ENCODE measurements at places on chromosomes 2 and 18.

GRCh38 chr2:99659874-99660273 is 170.1 kb upstream of the REV1 start:
- DNase-seq: no peak

GRCh38 chr2:8456151-8457091 is 225.4 kb upstream of the ID2 start:
- peak; percentile 15 for DNase-seq

GRCh38 chr2:66490588-66491001 is 55.7 kb downstream of the MEIS1 start:
- DNase-seq: no peak

- DNase-seq: no peak
Observed at GRCh38 chr2:29120846-29121245, 5.6 kb downstream of the CLIP4 start.

- no peak for DNase-seq
Observed at GRCh38 chr2:68330691-68331090, 10.9 kb upstream of the CNRIP1 start.

DNA sequence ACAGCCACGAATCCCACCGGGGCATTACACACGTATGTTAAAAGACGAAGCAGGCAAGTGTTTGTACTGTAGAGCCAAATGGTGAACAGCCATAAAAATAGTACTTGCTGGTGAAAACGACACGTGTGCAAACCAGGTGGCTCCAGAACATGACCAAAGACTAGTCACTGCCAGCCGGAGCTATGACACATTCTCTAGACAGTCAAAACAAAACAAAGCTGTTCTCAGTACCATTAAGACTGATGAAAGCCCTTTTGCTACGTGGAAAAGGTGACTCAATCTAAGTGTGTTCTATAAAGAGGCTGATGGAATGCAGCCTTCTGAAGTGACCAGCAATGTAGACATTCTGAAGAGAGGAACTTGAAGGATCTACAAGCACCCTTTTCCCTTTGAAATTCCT is 367.7 kb upstream of the NETO1 start:
- no peak for DNase-seq

DNA sequence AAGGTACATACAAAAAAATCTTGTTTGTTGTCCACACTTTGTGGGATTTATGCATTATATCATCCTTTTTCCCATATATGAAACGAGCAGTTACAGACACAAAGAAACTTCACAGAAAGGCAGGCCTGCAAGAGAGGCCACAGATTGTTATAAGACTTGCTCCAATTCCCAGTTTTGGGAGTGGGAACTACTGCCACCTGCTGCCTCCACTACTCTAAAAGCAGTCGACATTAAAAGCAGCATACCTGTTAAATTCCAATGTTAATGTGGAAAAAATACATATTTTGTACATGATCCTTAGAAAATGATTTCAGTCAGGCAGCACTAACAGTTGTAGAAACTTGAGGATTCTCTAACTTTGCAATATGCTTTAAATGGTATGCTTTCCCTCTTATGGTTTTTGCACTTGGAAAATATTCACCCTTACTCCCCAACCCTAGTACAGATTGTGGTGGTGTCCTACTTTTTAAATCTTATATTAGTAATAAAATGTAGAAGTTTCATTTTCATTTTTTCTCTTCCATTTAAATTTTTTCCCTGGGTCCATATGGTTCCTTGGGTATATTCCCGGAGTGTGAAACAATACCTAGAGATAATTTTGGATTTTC is 37.9 kb downstream of the SLC38A11 start:
- no peak for DNase-seq

- no peak for DNase-seq
Observed at GRCh38 chr2:88837511-88838160, 146.2 kb downstream of the RPIA start.

DNA sequence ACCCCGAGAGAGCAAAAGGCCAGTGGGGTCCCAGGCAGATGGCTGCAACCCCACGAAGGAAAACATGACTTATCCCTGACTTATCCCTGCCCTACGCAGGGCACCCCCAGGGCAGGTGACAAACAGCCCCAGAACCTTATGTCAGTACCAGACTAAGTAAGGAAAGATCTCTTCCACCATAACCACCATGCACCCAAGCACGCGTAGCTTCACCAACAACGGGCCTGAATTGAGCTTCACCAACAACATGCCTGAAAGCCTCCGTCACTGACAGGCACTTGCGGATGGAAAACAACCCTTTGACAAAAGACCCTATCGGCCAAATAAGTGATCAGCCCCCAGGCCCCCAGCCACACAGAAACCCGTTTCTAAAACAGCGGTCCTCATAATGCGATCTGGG is 34.1 kb downstream of the HDAC4 start:
- DNase-seq: no peak

DNA sequence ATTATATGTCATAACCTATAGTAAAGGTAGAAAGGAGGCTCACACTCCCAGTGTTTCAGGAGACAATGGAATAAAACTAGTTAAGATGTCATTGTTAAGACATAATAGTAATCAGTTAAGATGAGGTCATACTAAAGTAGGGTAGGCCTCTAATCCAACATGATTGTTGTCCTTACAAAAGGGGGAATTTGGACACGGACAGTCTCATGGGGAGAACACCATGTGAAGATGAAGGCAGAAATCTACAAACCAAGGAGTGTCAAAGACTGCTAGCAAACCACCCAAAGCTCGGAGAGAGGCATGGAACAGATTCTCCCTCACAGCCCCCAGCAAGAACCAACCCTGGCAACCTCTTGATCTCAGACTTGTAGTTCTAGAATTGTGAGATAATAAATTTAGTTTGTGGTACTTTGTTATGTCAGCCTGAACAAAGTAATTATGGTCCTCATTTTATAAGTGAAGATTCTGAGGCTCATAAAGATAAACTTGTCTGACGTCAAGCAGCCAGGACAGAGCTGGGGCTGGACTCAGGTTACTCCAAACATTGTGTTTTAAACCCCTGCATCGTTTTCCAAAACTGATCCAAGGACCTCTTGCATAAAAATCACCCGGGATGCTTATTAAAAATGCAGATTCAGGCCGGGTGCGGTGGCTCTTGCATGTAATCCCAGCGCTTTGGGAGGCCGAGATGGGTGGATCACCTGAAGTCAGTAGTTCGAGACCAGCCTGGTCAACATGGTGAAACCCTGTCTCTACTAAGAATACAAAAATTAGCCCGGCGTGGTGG is 47.8 kb downstream of the CCDC195 start:
- DNase-seq: no peak

GRCh38 chr18:50203801-50204604 is 9.1 kb upstream of the MYO5B start:
- DNase-seq: no peak

DNA sequence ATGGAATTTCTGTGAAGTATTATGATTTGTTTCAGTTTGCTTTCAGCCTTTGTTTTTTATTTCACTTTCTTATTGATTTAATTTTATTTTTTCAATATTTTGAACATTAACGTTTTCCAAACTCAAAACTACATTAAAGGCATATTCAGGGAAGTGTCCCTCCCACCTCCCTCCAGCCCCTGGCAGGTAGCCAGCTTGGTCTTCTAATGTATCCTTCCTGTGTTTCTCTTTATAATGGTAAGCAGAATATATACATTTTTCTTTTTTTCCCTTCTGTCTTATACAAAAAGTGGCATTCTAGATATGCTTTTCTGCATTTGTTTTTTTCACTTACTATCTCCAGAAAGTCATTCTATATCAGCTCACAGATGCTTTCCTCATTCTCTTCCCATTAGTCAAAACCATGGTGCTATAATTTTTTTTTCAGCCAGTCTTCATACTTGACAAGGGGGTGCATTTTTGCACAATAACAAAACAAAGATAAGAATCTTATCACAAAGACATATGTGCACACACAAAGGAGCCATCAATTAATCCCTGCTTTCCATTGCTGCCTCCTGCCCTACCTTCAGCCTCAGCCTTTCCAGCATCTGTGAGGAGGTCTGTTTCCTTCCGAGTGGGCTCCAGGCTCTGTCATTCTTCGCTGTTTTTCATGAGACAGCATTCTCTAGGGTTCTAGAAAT is 33.7 kb upstream of the TMEM177 start:
- DNase-seq: no peak

- DNase-seq: peak; percentile 20
Observed at GRCh38 chr2:191114403-191114886, 36.3 kb downstream of the STAT4 start.

GRCh38 chr2:46413111-46413510 is 66.3 kb upstream of the TMEM247 start:
- DNase-seq: no peak

GRCh38 chr18:47978141-47978540 is 47.7 kb upstream of the SMAD2 start:
- DNase-seq: no peak

GRCh38 chr2:46317094-46317486 is 19.9 kb downstream of the EPAS1 start:
- no peak for DNase-seq

DNA sequence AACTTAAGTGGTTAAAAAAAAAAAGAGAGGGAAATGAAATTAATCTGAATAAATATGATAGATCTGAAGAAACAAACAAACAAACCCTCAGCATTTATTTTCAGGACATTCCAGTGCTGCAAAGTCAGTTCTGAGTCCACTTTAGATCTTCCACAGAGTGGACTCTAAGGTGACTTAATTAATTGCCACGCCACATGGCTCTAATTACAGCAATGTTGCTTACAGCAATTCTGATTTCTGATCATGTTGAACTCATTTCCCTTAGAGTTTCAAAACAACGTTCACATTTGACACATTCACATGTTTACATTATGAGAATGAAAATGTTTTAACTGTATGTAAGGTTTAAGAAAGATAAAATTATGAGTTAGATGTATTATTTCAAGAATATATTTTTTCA is 38.6 kb upstream of the RASGRP3 start:
- no peak for DNase-seq

GRCh38 chr18:58590254-58590653 is 38.6 kb downstream of the ALPK2 start:
- no peak for DNase-seq

DNA sequence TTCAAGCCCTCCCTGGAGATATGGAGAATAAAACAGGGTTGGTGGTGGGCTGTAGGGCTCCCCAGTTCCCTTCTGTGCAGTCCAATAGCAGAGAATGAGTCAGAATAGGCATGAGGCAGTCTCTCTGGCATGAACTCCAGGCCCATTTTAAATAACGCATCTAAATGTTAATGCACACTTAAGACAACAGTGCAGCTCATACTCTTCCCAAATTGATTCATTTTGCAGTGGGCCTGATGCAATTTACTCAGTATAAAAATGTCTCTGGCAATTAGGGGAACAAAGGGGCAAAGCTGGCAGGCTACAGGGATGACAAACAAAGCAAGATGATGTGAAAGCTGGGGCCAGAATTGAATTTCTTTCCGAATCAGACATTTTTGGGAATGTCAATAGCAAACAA is 402.8 kb downstream of the CLIP4 start:
- no peak for DNase-seq

DNA sequence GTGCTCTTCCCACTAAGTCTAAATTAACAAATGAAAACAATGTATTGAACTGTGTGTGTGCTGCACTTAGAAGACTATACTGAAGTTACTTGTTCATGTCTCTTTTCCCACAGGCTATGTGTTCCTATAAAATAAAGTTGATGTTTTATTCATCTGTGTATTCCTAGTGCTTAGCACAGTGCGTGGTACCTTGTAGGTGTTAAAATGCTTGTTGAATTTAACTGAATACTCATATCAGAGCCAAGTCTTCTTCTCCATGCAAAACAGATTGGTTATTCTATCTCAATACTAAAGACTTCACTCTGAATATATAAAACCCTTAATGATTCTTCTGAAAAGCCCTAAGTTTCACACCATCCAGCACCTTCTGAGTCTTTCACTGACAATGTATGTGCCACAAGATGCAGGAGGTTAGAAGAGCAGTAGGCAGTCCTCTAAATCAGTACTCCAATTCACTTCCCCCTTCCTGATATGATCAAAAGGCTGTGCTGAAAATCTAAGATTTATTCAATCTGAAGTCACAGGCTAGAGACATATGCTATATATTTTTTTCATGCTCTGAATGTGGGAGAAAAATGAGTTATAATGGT is 231.7 kb upstream of the CCDC150 start:
- no peak for DNase-seq

DNA sequence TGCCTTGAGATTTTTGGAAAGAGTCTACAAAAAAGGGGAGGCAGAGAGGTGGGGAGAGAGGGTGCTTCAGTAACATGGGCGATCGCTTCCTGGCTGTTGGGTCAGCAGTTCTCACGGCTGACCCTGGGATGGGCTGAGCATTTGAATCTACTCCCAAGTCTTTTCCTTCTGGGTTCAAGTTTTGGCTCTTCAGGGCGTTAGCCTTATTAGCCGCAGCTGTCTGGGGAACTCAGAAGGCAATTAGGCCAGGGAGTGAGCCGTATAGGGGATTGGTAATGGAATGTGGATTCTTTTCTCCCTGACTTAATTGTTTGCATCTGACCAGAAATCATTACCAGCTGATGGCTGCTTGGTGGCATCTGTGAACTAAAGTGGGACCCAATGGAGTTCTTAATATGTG is 250.5 kb upstream of the SKOR2 start:
- no peak for DNase-seq

- DNase-seq: no peak
Observed at GRCh38 chr2:188456114-188456909, 164.6 kb downstream of the GULP1 start.

DNA sequence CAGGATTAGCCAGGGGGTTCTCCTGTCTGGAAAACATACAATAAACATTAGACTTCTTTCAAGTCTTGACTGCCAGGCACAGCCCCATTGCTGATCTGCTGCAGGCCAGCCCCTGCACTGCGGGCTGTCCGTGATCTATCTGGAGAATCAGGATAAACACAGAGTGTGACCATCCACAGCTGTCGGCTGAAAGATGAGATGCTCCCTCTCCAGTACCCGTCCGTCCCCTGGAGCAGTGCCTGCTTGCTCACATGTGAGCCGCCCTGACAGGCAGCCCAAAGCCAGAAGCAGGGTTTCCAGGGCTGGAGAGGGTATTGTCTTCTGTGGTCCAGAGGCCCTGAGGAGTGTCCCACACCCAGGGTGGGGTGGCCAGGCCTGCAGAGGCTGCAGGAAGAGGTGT is 46.1 kb upstream of the FOSL2 start:
- DNase-seq: no peak
